ENCODE measurements at places on chromosomes 11 and 22.
A peak's percentile ranks its signal among the peaks of the same experiment; 100 is the strongest.

DNA sequence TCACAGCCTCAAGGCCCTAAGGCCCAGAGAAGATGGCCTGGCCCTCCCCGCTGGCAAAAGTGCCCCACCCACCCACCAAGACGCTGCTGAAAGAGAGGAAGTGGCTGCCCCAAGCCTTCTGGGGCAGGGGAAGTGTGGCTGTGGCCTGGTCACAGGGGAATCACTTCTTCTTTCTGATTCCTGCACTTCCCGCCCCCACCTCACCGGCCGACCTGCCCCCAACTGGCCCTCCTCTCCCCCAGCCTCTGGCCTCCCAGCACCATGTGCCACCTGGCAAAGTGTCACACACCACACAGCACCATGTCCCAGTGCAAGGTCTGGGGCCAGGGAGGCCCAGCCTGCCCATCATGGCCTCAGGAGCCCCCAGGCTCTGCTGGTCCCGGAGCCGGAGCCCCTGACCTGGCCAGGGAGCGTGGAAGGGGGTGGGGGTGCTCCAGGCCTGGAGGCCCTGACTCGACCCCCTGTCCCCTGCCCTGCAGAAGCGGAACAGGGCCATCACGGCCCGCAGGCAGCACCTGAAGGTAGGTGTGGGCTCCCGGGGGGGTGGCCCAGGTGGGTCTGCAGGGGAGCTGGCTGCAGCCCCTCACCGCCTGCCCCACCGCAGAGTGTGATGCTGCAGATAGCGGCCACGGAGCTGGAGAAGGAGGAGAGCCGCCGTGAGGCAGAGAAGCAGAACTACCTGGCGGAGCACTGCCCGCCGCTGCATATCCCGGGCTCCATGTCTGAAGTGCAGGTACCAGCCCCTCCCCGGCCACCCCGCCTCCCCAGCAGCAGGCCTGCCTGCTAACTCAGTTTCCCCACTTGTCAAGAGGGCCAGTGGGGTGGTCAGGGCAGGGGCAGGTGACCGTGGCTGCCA lies 1.4 kb downstream of the TNNI2 start:
- no peak for DNase-seq

GRCh38 chr11:64881476-64881875 lies 3.1 kb upstream of the EHD1 start:
- DNase-seq = peak; percentile 46

- DNase-seq = no peak
Measured at GRCh38 chr11:124533626-124534025, 9.8 kb downstream of the OR8B12 start.

- no peak for DNase-seq
Measured at GRCh38 chr11:113521737-113522517, 46.7 kb upstream of the DRD2 start.

DNA sequence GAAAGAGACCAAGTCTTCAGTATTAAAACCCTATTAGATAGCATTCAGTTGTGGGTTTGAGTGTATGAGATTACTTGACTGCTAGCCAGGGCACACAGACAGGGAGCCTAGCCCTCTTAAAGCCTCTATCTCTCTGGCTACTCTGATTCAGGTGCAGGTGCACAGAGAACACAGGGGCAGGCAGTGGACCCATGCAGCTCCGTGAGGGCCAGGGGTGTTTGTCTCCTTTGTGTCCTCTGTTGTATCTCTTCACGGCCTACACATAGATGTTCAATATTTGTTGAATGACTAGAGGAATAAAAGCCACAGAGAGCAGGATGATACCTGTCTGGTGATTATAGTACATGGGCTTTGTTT lies 21.5 kb upstream of the AIFM3 start:
- no peak for DNase-seq

- no peak for DNase-seq
Measured at GRCh38 chr11:76694664-76695063, 24.1 kb upstream of the LRRC32 start.

DNA sequence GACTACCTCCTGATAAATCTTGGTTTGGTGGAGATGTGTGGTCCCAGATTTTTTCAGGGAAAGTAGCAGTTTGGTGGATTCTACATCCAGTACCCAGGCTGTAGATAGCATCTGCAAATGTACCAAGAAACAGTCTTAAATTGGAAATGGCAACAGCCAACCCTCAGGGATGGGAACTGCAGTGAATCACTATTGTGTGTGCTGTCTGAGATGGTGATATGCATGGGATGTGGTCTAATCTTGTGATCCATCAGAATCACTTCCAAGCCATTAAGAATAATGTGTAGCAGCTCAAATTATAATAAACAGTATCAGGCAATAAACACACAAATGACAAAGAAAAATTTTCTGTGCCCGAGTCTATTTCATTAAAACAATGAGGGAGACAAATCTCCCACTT lies 3.4 kb downstream of the OLFML1 start:
- no peak for DNase-seq

DNA sequence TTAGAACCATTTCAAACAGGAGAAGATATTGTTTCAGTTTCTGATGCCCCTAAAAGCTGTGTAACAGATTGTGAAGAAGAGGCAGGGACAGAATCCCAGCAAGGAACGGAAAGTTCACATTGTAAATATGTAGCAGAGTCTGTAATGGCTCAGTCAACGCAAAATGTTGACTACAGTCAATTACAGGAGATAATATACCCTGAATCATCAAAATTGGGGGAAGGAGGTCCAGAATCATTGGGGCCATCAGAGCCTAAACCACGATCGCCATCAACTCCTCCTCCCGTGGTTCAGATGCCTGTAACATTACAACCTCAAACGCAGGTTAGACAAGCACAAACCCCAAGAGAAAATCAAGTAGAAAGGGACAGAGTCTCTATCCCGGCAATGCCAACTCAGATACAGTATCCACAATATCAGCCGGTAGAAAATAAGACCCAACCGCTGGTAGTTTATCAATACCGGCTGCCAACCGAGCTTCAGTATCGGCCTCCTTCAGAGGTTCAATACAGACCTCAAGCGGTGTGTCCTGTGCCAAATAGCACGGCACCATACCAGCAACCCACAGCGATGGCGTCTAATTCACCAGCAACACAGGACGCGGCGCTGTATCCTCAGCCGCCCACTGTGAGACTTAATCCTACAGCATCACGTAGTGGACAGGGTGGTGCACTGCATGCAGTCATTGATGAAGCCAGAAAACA lies 40.8 kb downstream of the IGLL1 start:
- DNase-seq = peak; percentile 39
